ENCODE measurements at places on chromosomes 13 and 19. TPM values are rescaled to one million over a fixed set of nuclear protein-coding genes. Genes with fewer than 3 reads are reported as not detected.

C13orf46 gene
- 3.6 TPM for total RNA-seq

TEX26 gene
- not detected for total RNA-seq

CCDC169 gene
- 14.5 TPM for total RNA-seq

ADAMTS10 gene
- total RNA-seq, result 40.5 TPM

IL11 gene
- 0.42 TPM for total RNA-seq

KCTD15 gene
- 9.9 TPM for total RNA-seq

ARL11 gene
- total RNA-seq, result not detected

- DNase-seq, result no peak
Observed at GRCh38 chr19:5104871-5105351, 136.0 kb downstream of the KDM4B start.

DNA sequence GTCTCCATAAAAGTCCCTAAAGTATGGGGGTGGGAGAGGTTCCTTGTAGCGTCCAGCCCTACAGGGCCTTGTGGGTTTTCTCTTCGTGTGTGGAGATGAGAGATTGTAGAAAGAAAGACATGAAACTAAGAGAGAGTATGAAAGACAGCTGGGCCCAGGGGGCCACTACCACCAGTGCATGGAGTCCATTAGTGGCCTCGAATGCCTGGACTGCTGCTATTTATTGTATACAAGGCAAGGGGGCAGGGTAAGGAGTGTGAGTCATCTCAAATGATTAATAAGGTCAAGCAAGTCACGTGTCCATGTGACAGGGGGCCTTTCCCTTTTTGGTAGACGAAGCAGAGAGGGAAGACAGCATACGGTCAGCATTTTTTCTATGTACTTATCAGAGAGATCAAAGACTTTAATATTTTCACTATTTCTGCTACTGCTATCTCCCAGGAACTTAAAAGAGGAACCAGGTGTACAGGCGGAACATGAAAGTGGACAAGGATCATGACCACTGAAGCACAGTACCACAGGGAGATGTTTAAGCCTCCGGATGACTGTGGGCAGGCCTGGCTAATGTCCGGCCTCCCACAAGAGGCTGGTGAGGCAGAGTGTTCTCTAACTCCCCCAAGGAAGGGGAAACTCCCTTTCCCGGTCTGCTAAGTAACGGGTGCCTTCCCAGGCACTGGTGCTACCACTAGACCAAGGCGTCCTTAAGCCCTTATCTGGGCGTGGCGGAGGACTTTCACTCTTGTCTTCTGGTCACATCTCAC lies 25.5 kb downstream of the FGF21 start:
- DNase-seq, result no peak

GRCh38 chr19:48480183-48480557 lies 11.0 kb downstream of the CYTH2 start:
- DNase-seq, result peak; percentile 81

GRCh38 chr19:419721-420515 lies 11.0 kb upstream of the C2CD4C start:
- no peak for DNase-seq

- DNase-seq, result peak; percentile 19
Observed at GRCh38 chr13:50911081-50911631, 1.6 kb downstream of the RNASEH2B start.

- no peak for DNase-seq
Observed at GRCh38 chr13:33257841-33258807, 27.4 kb downstream of the STARD13 start.

GRCh38 chr19:21468791-21469190 lies 36.6 kb upstream of the ZNF429 start:
- no peak for DNase-seq

DNA sequence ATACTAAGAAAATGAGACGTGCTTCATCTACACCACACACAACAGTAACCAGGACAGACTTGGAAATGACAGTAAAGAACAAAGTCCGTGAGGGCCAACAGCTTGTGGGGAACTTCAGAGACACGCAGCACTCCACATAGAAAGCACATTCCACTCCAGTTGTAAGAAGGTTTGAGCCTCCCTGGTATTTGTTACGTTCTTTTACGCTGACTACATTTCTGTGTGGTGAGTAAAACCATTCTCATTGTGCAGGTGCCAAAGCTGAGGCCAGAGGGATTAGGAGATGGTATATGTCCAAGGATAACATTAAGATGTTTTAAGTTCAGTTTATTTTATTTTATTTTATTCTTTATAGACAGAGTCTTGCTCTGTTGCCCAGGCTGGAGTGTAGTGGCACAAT lies 1189.9 kb downstream of the UQCRFS1 start:
- no peak for DNase-seq

DNA sequence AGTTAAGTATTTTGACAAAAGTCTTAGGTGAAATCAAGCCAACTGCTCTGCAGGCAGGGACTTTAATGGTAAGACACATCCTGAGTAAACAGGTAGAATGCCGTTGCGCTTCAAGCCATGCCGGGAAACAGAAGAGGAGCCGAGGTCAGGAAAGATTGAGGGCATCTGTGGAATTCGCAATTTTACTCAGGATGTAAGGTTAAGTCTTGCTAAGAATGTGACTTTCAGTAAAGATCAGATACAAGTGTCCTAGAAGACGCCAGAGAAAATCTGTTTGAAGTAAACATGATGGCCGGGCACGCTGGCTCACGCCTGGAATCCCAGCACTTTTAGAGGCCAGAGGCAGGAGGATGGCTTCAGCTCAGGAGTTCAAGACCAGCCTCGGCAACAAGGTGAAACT lies 33.4 kb upstream of the DPRX start:
- no peak for DNase-seq

GRCh38 chr13:31310786-31311185 lies 111.0 kb downstream of the B3GLCT start:
- DNase-seq, result no peak

DNA sequence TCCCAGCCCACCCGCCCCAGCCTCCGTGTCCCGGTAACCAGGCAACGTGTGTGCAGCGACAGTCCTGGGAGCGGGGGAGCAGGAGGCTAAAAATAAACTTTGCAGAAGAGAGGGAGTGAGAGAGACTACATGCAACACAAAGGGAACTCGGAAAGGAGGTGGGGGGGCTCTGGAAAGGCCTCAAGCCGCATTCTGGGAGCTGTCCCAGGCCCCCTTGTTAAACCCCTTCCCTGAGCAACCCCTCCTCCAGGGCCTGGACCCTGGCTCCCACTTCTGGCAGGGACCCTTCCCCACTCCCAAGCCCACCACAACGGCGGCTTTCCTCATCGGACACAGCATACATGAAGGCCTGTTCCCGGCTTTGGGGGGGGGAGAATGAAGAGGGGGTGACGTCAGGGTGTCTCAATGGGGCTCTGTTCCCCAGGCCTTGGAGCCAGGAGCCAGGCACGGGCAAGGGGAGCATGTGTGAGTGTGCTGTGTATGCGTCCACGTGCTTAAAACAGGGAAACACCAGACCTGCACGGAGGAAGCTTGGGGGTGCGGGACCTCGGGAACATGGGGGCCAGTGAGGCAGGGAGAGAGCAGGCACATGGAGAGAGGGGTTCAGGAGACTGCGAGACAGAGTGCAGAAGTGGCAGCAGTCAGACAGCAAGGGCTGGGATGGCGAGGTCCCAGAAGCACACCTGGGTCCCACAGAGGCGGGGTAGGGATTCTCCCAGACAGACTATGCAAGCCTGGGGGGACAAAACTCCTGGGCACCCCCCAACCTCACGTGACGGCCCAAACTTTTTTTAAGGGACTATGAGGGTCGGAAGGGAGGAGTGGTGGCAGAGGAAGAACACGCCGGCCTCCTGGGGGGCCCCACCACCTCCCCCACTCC lies 2.3 kb downstream of the ERF start:
- DNase-seq, result peak; percentile 60

- peak; percentile 48 for DNase-seq
Observed at GRCh38 chr19:39645800-39646411, 9.8 kb upstream of the LGALS16 start.

- DNase-seq, result no peak
Observed at GRCh38 chr13:44974056-44974793, 15.0 kb downstream of the NUFIP1 start.

GRCh38 chr13:27918041-27918917 lies 1.5 kb upstream of the PDX1 start:
- no peak for DNase-seq

DNA sequence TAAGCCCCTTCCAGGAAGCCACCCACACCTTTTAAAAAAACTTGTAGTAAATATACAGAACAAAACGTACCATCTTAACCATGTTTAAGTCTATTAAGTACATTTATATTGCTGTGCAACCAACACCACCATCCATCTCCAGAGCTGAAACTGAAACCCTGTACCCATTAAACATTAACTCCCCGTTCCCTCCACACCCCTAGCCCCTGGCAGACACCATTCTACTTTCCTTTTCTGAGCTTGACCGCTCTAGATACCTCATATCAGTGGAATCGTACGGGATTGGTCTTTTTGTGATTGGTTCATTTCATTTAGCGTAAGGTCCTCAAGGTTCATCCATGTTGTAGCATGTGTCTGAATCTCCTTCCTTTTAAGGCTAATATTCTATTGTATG lies 13.0 kb upstream of the SPATA13 start:
- DNase-seq, result no peak

- peak; percentile 54 for DNase-seq
Observed at GRCh38 chr19:15631817-15632216, 8.9 kb upstream of the CYP4F3 start.

- DNase-seq, result no peak
Observed at GRCh38 chr19:5624741-5625278, 1.9 kb downstream of the SAFB start.

DNA sequence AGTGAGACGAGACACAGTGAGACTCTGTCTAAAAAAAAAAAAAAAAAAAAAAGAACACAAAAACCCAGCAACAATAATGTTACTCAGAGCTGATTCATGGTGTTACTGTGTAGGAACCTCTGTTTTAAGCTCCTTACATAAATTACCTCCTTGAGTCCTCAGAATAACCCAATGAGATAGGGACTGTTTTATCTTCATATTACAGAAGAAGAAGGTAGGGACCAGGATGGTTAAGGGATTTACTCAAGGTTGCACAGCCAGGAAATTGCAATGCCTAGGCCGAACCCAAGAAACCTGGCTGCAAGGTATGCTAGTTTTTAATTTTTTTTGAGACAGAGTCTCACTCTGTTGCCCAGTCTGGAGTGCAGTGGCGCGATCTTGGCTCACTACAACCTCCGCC lies 1.5 kb upstream of the DAND5 start:
- DNase-seq, result no peak

GRCh38 chr13:23817136-23817535 lies 72.1 kb downstream of the MIPEP start:
- DNase-seq, result no peak

GRCh38 chr13:36088001-36088400 lies 43.2 kb downstream of the DCLK1 start:
- DNase-seq, result no peak

DNA sequence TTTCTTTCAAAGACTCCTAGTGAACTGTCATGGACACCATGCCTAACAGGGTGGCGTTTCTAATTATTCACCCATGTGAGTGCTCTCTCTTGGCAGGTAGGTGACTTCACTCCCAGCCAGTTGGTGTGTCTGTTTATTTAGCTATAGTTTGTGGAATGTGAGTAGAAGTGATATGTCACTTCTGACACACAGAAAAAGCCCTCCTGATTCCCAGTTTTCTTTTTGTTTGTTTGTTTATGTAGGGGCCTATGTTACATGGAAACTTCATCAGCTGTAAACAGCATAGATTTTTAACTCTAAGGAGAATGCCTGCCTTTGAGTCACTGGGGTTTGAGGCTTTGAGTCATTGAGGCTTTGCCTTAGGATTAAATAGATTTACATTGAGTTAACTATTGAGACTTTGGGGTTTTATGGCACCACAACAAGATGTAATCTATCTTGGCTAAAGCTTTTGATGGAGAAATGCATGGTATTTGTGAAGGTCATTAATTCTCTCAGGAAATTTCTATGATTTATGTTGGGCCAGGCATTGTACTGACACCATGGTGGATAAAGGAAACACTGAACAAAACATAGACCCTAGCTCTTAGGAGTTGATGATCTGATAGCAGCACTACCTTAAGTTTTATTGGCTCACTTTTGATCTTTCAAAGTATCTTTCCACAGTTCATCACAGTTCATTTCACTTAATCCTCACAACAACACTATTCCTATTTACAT lies 45.3 kb downstream of the UFM1 start:
- no peak for DNase-seq

DNA sequence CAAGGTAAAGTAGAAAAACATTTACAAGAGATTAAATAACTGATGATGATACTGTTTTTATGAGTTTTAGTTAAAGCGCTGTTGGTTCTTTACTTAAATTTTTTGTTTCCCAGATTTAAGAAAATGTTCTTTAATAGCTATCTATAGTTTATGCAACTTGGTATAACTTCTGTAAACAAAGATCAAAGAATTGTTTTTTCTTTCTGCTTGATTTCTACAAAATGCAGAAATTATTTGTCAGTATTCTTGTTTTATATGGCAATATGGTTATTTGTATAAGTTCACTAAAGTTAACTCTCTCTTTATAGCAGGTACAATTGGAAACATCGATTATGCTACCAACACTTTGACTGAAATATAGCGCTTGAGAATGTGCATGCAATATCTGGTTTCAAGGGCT lies 2465.1 kb upstream of the PCDH20 start:
- no peak for DNase-seq

Data from A673 (cell line).